Stimulated activated CD8-positive, alpha-beta memory T cell treated with anti-CD3 and anti-CD28 coated beads, Interleukin-4, amount 100 ng/mL, for 4 hours (primary cell): ENCODE measurements at places on chromosomes 5 and 9.

DNA sequence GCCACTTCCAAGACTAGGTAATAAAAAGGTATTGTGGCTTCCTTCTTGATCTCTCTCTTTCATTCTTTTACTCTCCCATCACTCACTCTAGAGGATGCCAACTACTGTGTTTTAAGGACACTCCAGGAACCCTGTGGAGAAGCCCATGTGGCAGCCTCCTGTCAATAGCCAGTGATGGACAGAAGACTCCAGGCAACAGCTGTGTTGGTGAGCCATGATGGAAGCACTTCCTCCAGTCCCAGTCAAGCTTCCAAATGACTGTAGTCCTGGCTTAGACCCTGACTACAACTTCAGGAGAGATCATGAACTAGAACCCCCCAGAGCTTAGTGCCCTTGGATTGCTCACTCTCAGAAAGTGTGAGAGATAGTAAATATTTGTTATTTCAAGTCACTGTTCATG is 123.9 kb downstream of the PPP2R2B start:
- DNase-seq, result no peak

GRCh38 chr5:151031554-151031953 is 11.2 kb downstream of the GPX3 start:
- no peak for DNase-seq

DNA sequence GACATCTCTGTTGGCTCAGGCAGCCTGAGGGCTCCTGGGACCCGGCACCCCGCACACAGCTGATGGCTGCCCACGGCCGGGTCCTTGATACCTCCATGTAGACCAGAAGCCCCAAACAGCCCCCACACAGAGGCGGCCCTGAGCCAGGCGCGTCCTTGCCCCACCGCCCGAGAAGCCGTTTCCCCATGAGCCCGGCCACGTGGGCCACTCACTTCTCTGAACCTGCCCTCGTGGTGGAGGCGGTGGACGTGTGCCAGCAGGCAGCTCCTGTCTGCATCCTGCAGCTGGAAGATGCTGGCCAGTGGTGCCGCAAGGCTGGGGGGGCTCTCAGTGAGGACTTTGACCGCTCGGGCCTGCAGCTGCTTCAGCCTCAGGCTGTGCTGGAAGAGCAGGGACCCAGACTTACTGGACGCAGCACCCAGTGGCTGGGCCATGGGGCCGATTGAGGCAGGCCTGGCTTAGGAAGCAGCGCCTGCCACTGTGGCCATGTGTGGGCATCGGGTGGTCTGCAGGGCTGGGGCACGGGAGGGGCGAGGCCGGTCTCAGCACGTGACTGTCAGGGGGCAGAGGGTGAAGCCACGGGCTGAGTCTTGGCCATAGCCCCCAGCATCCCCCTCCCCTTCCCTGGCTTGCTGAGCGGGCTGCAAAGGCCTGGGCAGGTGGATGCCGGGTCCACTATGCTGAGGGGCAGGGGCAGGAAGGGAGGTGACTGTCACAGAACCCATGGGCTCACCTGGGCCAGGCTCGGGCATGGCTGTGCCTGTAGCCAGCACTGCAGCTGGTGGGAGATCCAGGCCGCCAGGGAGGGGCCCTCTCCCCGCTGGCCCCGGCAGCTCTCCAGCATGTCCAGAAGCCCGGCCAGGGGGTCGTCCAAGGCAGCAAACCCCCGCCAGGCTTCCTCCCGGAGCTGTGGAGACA is 50.0 kb downstream of the EXD3 start:
- no peak for DNase-seq

DNA sequence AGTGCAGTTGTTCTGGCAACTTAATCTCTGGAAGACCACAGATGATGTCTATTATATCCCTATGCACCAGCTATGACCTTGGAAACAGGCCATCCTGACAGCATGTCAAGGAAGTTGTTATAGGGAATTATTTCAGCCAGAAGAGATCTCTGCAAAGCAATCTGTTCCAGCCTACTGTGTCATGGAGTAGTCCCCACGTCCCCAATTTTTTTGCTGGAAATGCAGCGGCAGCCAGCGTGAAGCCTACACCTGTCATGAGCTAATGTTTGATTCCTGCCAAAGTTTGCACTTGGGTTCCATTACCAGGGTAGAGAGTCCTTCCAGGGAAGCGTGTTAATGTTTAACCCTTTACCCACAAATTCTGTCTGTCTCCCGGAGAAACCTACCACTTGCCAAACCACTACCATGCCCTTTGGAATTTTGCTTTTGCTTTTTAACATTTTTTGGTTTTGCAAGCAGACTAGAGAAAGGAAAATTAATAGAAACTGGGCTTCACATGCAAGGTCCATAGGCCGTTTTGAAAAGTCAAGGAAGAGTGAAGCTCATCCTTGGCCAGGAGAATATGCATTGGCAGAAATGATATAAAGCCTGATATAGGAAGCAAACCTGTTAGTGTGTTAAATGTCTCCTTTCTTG is 174.9 kb upstream of the SPRY4 start:
- no peak for DNase-seq

DNA sequence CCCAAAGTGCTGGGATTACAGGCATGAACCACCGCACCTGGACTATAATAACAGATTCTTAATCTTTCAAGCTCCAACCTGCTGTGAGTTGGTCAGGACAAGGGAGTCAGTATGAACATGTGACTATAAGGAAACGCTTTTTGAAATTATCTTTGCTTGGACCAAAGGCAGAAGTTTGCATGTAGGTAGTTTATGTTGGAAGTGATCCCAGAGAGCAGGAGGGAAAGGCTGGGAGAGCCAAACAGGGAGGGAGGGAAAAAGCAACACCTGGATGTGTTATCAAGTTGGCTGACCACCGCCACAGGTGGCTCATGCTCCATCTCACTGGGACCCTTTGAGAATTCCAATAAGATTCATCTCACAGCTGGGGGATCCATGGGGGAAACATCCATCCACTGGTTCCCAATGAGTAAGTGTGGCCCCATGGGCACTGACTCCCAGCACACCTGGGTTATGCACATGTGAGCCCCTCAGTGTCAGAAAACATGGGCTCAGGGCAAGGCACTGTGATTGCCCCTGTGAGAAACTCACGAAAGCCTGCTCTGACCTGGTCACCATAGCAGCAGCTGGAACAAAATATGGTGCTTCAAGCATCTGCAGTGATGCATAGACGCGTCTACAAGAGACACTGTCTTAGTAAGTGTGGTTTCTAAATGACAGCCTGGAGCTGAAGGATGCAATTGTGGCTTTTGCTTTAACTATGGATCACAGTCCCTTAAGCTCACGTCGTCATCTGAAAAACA is 62.1 kb downstream of the ARSB start:
- no peak for DNase-seq

DNA sequence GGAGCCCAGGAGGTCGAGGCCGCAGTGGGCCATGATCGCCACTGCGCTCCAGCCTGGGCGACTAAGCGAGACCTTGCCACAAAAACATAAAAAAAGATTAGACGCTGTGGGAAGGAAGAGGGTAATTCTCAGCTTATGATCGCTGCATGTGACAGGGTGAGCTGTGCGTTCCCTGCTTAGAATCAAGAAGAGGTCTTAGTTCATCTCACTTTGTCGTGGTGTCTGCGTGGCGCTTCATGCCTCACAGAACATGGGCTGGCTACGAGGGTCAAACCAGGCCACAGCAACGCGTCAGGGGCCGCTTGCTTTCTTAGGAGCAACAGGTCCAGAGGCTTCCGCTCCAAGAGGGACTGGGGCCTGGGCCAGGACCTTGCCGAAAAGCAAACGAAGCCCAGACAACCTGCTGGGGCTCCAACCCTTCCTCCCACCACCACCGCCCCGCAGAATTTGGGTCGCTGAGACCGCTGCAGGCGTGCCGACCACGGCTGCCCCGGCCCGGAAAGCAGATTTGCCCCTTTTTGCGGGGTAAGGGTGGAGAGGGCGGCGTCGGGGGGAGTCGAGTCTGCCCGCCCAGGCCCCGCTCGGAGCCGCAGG is 10.0 kb upstream of the GRIN1 start:
- no peak for DNase-seq

DNA sequence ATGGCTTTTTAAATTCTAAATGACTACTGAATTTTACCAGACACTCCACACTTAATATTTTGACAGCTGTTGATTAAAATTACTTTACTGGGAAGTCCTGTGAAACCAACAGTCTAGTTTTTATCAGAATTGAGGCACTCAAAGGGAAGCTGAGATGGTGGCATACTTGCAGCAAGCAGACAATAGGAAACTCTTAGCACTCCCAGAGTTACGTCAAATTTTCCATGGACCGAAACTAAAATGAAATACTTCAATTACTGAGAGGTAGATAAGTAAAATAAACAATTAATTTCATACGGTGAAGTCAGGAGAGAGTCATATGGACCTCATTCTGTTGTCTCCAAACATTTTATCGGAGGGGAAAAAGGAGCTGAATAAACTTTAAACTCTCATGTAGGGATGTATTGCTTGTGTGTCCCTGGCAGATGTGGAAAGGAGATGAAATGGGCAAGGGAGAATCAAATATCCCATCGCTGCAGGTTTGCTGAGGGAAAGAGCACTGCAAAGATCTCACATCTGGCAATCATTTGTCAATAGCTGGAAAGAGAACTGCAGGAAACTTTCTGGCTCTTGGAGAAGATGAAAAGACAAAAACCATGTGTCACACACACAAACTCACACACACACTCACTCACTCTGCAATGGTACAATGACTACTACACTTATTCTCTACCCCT is 189.4 kb downstream of the BNC2 start:
- DNase-seq, result no peak

DNA sequence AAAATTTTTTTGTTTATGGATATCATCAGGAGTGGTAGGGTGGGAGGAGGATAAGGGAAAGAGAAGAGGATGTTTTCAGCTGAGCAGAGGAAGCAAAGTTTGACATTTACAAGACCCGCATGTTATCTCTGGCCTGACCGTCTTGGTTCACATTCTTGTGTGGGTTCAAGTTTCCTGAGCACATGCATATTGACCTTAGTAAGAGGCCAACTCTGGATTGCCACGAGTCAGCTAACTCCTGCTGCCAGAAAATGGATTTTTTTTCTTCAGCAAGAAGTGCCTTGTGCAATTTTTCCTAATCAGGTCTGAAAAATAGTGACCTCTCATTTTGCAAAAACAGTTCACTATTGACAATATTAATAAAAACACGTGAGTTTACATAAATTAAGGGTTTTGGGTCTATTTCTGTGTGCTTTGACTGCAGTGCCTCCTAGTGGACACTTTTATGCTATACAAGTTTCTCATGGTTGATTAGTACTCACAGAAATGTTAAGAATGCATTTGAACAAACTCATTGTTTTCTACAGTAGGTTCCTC is 27.1 kb upstream of the BASP1 start:
- DNase-seq, result no peak

DNA sequence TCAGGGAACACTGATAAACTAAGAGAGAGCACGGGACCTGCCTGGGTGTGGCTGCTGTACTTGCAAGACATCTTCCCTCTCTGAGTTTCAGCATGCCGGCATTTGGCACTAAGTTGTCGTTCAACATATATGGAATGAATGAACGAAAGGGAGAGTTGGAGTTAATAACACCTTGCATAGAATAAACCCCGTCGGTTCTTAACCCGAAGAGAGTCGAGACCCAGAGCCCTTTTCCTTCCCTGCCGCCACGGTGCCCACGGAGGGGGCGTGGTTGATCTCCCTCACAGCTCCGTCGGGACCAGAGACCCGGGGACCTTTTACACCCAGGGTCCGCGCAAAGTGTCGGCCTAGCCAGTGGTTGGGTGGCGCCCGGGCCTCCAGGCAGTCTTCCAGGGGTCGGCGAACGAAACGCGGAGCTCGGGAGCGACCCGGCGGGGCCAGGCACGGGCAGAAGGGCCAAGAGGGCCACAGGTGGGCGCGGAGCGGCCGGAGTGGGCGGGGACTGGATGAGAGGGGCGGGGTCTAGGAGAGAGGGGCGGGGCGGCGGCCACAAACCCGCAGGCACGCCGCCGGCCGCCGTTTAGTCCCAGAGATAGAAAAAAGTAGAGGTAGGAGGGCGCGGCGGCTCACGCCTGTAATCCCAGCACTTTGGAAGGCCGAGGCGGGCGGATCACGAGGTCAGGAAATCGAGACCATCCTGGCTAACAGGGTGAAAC is 735 bp upstream of the RPL26L1 start:
- peak; percentile 42 for DNase-seq

DNA sequence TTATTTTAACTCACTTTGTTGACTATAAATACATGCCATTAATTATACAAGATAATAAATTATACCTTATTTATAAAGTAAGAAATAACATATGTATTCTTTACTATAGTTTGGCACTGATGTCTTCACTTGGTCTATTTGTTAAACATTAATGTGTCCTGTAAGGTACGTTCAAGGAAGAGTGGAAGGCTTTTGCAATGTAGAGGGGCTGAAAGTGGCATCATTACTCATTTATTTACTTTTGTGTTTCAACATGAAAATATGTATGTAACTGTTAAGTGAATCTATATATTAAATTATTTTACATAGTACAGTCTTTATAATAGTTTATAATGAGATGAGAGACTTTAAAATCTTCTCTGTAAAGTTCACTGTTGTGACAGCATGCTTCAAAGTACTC is 348.7 kb downstream of the CCDC171 start:
- no peak for DNase-seq

DNA sequence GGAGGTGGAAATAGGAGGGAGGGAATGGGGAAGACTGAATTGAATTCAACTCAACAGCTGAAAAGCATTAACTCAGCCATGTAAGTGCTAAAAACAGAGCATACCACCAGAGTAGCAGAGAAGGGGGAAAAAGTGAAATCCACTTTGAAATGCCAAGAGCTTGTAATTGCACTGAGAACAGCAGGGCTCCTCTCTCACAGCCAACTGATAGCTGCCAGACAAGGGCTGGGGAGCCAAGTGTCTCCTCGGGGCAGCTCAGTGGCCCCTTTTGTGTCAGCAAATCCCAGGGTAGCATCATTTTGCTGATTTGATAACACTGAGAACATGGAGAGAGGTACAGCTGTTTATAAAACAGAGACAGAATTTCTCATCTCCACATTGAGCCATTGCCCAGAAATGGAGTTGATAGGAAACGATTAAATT is 182.5 kb downstream of the FRMD3 start:
- DNase-seq, result no peak

DNA sequence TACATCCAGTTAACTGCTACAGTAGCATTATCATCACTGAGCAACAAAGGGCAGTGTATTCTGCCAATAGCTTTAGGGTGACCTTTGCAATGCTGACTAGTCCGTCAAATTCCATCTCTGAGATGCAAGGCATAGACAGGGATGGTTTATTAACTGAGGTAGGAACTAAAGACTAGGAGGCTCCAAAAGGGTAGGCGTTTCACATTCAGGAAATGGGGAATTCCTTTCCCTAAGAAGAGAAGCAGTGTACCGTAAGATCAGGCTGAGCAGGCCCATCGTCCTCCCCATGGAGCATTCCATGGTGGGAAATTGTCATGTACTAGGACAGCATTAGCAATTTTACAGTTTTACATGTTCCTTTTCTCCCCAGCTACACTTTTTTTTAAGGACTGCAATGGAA is 157.7 kb downstream of the BNC2 start:
- DNase-seq, result no peak

GRCh38 chr9:17782430-17783149 is 203.7 kb downstream of the SH3GL2 start:
- no peak for DNase-seq
